ENCODE measurements at places on chromosomes 16 and 17.

DNA sequence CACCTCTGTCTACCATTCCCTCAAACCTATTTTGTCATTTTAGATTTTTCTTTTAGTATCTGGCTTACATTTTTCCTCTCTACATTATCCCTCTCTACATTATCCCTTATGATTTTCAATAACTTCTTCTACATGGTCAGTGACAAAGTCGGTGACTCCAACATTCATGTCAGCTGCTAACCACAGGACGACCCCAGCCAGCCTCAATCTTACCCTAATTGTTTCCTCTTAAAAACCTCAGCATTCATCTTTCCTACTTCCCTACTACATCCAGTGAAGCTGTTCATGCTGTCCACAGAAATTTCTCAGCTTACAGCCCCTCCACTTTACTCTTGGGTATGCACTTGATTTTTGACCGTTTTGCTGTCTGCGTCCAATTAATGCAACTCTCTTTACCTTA, 8.3 kb downstream of the MYH10 start:
- no peak for DNase-seq

DNA sequence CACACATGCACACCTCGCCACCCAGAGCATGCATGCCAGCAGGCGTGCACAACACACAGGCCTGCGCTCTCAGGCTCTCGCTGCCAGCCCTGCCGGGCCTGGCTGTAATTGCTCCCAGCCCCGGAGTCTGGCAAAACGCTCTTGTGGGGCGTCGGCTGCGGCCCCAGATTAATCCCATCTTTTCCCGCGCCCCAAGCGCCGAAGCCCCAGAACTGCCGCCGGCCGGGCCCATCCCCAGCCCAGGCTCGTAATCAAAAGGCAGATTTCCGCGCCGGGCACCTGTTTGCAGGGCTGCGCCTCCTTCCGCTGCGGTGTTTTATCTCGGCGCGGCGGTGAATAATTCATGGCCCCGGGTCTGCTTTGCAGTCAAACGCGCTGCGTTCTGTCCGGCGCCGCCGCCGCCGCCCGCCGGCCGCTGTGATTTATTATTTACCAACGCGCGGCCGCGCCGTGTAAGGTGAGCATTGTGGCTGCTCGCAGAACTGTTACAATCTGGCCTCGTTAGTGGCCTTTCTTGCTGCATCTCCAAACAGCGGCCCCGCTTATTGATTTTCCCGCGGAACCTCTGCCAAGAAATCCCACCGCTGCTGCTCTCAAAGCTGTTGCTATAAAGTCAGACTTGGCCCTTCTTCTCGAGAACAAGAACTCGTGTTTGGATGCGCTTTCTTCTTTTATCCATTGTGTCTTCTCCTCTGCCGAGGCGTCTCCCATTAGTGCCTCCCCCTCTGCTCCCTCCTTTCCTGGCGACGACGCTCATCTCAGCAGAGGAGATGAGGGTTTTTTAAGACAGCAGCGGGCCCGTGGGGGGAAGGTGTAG, 126.1 kb downstream of the IRX5 start:
- DNase-seq = peak; percentile 81

- no peak for DNase-seq
Measured at GRCh38 chr17:47700471-47701449, 6.8 kb downstream of the TBKBP1 start.

DNA sequence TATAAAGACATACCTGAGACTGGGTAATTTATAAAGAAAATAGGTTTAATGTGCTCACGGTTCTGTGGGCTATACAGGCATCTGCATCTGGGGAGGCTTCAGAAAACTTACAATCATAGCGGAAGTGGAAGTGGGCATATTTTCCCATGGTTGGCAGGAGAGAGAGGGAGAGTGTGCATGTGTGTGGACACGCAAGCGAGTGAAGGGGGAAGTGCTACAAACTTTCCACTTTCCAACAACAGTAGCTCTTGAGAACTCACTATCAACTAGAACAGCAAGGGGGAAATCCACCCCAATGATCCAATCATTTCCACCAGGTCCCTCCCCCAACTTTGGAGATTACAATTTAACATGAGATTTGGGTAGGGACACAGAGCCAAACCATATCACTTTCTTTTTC, 11.1 kb downstream of the TAOK1 start:
- DNase-seq = no peak

DNA sequence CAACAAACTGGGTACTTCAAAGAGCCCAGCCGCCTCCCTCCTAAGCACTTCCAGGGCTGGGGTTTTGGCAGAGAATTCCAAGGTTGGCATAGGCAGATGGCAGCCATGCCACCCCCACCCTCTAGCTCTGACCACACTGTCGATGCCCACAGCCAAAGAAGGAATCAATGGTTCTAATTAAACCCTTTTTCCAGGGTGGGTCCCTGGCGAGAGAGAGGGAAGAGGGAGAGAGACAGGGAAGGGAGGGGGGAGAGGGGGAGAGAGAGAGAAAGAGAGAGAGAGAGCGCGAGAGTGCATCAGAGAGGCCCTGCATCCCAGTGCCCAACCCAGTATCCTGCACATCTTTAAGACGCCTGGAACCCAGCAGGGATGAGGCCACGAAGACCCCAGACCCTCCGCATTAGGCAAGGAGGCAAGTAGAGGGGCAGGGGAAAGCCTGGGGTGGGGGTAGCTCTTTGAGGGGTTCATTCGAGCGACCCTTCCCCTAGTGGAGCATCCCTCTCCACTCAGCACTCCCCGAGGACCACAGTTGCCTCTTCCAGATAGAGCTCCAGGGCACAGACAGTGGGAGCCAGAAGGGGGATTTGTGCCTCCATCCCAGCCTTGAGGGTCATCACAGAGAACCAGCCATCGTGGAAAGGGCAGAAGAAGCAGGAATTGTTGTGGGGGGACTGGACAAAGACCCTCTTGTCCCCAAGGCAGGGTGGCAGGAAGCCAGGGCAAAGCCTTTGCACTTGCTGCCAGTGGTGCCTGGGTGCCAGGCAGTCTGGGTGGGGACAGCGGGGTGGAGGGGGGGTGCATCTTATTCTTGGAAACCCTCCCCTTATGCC, 2.6 kb downstream of the SRCIN1 start:
- DNase-seq = no peak

DNA sequence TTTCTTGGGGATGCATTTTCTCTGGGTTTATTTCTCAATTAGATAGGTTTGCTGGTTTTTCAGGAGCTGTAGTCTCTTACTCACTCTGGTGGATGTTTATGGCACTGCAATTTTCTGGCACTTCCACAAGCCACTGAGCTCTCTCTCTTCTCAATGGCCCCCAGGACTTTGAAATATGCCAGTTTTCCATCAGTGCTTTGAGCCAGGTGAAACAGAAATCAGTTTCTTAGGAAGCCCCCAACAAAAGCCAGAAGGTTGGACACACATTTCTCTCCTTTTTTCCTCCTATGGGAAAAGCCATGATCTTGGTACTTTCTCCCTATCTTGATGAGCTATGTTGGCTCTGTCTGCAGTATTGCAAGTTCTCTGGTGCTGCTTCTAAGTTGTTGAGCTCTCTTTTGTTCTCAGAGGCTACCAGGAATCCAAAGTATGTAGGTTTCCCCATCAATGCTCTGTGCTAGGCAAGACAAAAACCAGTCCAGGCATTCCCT, 90.7 kb upstream of the SMIM36 start:
- peak; percentile 21 for DNase-seq

DNA sequence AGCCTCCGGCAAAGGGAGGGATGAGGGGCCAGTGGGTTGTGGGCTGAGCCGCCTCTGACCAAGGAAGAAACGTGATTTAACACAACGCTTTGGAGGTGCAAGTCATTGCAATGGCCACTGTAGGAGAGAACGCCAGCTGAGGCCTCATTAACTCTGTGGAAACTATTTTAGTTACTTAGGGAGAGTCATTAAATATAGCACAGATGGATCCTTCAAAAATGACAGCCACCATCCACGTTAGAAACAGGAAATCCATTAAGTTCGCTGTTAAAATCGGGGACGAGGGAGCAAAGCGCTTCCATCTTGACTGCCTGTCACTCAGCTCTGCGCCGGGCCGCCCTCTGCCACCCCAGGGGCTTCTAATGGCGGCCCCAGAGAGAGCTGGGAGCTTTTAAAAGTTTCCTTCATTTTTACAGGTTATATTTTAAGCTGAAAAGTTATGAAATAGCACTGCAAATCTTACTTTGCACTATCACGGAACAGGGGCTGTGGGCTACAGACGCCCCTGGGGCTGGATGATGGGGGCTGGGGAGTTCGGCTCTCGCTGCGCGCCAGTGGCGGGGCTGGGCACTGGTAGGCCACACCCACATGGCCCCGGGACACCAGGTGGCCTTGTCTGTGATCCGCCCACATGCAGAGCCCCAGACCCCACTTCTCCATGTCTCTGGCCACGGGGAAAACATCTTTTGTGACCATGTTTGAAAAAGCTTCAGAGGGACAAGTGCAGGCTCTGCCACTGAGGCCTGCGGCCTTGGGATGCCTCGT, 54.6 kb downstream of the LMF1 start:
- no peak for DNase-seq

DNA sequence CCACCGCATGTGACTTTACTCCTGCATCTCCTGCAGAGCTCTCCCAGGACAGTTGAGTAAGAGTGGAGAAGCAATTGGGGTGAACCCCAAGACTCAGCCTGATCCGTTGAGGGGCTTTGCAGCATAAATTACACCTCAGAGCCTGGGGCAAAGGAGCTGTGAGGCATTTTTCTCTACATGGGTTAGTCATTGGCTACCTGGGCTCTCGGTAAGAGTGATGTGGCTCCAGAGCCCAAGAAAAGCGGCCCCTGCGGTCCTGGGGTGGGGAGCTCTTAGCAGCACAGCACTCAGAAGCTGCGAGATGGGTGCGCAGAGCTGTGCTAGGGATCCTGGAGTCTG, 40.4 kb upstream of the C16orf78 start:
- no peak for DNase-seq

DNA sequence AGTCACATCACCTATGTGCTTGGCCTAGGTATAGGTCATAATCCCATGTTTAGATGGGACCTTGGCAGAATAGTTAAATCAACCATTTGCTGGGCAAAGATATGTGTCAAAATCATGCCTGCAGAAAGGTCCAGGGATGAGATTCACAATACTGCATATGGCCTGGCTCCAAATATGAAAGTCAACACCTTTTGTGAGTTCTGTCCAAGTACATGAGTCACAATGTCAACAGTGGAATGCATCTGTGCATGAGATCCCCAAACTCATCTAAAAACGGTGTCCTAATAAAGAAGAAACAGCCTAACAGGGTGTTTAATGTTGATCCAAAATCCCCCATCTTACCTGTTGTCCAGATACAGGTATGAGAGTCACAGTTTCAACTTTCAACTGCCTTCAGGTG, 1847.5 kb downstream of the TP53TG3F start:
- no peak for DNase-seq

DNA sequence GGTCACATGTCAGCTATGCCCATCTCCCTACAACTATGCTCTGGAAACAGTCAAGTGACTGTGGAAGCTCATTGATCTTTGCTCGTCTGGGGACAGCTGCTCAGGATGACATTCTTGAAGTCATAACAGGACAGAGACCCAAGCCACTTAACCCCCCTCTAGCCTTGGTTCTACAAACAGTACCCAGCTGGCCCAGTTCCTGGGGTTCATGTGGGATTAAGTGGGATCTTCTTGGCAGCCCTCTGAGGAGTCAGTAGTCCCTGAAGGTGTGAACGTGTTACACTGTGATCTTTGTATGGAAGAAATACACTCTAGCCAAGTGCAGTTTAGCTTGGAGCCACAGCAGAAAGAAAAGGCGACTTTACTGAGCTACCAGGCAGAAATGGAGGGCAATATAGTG, 25.8 kb downstream of the UBN1 start:
- DNase-seq = no peak

- DNase-seq = no peak
Measured at GRCh38 chr16:78990309-78990701, 610.2 kb downstream of the MAF start.

DNA sequence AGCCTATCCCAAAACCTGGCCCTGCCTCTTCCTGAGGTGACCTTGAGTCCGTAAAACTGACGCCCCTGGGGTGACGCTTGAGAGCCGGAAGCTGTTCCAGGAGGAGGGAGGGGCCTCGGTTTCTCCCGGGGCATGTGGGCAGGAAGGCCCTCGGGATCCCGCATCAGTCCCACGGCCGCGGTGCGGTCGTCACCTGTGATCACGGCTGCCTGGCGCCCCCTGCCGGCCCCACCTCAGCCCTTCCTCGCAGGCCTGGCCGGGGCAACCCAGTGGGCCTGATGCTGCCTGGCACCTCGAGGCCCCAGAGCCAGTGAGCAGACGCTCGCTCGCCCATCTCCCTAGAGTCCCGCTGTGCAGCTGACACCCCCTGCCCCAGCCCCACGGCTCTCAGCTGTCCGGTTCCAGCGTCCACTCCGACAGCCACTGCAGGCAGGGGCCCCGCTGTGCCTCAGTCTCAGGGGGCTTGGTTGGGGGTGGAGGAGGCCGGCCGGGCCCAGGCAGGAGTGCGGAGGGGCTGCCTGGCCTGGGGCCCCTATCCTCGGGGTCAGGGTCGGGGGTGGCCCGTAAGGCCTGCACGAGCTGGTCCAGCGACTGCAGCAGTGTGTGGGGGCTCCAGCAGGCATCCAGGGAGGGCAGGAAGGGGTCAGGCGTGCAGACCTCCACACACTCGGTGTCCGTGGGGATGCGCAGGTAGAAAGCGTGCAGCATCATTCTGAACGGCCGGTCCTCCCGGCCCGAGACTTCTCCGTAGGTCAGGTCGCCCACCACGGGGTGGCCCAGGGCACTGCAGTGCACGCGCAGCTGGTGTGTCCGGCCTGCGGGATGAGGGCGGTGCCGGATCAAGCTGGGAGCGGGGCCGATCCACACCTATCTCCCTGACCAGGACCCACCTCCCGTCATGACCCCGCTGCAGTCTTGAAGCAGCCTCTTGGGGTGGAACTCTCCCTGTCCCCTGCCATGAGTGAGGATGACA, 2.3 kb downstream of the RPUSD1 start:
- peak; percentile 95 for DNase-seq

- DNase-seq = no peak
Measured at GRCh38 chr17:52395308-52395707, 236.8 kb upstream of the CA10 start.

GRCh38 chr16:47213761-47214440, 70.2 kb upstream of the NETO2 start:
- DNase-seq = no peak

- no peak for DNase-seq
Measured at GRCh38 chr16:7335991-7336634, 3.5 kb downstream of the RBFOX1 start.

- no peak for DNase-seq
Measured at GRCh38 chr17:74239172-74239571, 25.8 kb downstream of the TTYH2 start.

GRCh38 chr16:76777721-76778465, 413.1 kb upstream of the MON1B start:
- no peak for DNase-seq

- DNase-seq = no peak
Measured at GRCh38 chr17:65545705-65546523, 15.5 kb downstream of the AXIN2 start.

GRCh38 chr16:19242186-19242585, 43.3 kb upstream of the CLEC19A start:
- DNase-seq = no peak

- no peak for DNase-seq
Measured at GRCh38 chr17:81049973-81050551, 15.1 kb downstream of the BAIAP2 start.

Measured in WTC11 (cell line).